ENCODE measurements at places on chromosomes 1 and 21.
A peak's percentile ranks its signal among the peaks of the same experiment; 100 is the strongest.

GRCh38 chr1:165629848-165630628 is 996 bp upstream of the MGST3 start:
- peak; percentile 30 for DNase-seq

DNA sequence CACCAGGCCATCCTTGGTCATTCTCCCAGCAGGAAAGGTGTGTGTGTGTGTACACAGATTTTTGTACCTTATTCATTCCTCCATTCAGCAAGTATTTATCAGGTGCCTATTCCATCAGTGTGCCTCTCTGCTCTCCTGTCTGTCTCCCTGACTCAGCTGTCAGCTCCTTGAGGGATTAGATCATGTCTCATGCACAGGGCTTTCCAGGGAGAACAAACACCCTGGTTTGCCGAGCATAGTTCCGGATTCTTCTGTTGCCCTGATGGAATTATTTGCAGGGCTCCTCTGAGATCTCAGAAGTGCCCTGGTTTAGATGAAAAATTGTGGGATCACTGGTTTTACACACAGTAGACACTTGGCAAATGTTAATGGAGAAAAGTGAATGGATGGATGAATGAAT is 8.1 kb upstream of the SDHB start:
- DNase-seq: no peak

GRCh38 chr21:34885125-34885524 is 164.0 kb downstream of the RUNX1 start:
- DNase-seq: no peak

DNA sequence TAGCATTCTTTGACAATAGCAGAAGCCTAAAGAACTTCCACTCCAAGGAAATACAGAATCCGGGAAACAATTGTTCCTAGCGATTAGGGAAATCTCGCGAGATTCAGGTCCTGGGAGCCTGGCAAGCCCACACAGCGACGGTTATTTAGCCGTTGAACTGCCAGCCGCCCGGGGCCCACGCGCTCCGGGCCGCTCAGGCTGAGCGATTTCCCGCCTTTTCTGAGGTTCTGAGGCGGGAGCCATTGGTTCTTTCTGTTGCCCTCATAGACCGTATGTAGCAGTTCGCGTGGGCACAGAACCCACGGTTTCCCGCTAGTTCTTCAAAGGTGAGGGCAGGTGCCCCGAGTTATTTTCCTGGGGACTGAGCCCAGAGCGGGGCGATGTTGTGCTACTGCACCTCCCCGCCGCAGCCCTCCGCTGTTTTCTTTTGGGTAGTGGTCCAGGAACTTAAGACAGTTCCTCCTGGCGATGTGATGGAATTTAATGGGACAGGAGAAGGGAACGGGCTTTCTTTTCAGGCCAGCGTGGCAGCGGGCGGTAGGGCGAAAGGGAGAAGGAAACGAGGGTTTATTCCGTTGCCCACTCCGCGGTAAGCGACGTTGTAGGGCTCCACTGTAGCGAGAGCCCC is at the start of gene SYCP1:
SYCP1 (plus strand) TSS at position 171 of the 628 bp plus-strand sequence. CDS start 602 bp downstream, outside the sequence.
- no peak for DNase-seq

DNA sequence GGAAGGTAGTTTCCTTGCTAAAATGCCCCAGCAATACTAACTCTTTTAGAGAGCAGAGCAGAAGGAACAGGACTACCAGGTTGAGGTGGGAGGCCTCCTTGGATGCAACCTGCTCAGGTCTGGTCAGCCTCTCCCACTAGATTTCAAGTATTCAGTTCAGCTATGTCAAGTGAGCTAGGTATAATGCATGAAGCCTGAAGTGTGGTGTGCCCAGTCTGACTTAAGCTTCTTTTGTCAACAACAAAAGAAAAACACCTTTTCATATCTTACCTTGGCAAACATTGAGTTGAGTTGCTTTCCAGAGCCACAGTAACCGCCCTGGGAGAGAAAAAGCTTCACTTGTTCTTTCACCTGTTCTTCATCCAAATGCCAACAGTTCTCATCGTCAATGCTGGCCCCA is 47.8 kb downstream of the UROD start:
- DNase-seq: no peak

- no peak for DNase-seq
These were observed 582.4 kb downstream of the PLA2G4A start for GRCh38 chr1:187411118-187411517.

GRCh38 chr1:99163671-99164070 is 100.6 kb upstream of the PLPPR4 start:
- DNase-seq: no peak

GRCh38 chr1:46580140-46580903 is 23.7 kb downstream of the MKNK1 start:
- DNase-seq: no peak

GRCh38 chr1:87212431-87213134 is 116.1 kb upstream of the LMO4 start:
- DNase-seq: no peak

- no peak for DNase-seq
These were observed 40.7 kb downstream of the PEX14 start for GRCh38 chr1:10515301-10515975.

DNA sequence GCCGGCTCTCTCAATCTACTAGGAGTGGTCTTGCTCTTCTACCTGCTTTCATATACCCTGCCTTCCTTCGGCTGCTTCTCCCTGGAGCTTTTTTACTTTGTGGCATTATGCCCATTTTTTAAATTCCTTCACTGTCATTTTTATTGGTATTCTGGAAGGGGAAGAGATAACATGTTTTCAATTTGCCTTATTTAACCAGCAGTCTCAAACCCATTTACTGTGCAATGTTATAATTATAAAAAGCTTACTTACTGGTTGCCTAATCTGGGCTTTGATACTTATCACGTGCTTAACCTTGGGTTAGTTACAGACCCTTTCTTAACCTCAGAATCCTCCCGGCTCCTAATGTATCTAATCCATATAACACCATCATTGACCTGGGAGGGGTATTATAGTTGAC is 128.1 kb downstream of the SIPA1L2 start:
- DNase-seq: no peak

GRCh38 chr21:40373761-40374160 is 473.2 kb downstream of the DSCAM start:
- DNase-seq: no peak

DNA sequence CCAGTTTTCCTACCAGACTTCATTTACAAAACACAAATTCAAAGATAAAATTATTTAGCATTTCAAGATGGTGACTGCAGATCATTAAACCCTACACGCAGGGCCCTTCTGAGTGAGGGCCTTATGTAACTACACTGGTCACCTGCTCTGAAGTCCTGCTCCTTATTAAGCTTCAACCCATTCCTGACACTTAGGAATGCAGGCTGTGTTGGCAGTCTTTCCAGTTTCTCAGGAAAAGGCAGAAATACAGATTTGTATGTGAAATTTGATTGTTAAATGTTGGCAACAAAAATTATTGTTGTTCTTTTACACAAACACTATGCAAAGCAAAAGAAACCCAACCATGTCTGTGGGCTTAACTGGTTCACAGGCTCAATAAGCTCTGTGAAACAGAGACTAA is 25.8 kb upstream of the BCAS2 start:
- no peak for DNase-seq

- DNase-seq: no peak
These were observed 4.0 kb downstream of the SHISAL2A start for GRCh38 chr1:52636721-52637695.

GRCh38 chr1:53203466-53203865 is 6.8 kb downstream of the CPT2 start:
- DNase-seq: no peak

DNA sequence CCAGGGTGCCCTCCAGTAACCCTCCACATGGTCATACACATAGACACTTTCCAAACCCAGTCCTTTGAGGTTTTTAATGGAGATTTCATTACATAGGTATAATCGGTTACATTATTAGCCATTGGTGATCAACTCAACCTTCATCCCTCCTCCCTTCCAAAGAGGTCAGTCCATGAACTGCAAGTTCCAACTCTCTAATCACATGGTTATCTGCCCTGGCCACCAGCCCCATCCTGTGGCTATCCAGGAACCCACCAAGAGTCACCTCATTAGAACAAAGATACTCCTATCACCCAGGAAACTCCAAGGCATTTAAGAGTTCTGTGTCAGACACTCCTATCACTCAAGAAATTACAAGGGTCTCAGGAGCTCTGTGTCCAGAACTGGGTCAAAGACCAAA is 12.2 kb downstream of the ATP1A4 start:
- DNase-seq: no peak

- DNase-seq: no peak
These were observed 396.7 kb downstream of the TGFB2 start for GRCh38 chr1:218741852-218742251.

DNA sequence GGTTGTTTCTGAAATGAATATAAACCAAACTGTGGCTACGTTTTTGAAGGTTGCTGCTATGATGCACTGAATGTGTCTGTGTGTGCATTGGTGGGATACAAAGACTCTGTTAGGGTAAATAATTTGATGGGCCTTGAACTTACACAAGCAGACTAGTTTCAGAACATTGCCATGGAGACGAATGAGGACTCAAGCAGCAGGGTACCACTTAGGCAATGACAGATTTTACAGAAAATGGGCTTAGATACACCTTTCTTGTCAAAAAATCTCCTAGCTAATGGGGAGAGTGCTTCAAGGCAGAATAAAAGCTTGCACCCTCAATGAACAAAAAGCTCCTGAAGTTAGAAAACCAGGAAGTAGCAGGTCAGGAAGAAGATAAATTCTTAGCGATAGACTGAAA is 55.7 kb downstream of the IER5 start:
- no peak for DNase-seq

GRCh38 chr1:2397007-2397679 is 5.5 kb downstream of the RER1 start:
- no peak for DNase-seq

DNA sequence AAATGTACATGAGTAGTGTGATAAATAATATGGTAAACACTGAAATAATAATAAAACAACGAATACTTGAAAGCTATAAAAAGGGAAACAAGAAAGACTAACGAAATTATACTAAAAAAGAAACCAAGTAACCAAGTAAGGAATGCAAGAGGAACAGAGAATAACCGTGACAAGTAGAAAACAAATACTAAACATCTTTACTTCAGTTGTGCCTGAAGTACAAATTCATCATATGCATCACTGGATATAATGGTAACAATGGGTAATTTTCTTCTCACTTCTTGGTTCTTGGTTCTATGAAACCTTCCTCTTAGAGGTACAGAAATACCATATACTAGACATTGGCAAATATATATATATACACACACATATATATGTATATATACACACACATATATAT is 1093.6 kb upstream of the B3GALT2 start:
- DNase-seq: no peak

DNA sequence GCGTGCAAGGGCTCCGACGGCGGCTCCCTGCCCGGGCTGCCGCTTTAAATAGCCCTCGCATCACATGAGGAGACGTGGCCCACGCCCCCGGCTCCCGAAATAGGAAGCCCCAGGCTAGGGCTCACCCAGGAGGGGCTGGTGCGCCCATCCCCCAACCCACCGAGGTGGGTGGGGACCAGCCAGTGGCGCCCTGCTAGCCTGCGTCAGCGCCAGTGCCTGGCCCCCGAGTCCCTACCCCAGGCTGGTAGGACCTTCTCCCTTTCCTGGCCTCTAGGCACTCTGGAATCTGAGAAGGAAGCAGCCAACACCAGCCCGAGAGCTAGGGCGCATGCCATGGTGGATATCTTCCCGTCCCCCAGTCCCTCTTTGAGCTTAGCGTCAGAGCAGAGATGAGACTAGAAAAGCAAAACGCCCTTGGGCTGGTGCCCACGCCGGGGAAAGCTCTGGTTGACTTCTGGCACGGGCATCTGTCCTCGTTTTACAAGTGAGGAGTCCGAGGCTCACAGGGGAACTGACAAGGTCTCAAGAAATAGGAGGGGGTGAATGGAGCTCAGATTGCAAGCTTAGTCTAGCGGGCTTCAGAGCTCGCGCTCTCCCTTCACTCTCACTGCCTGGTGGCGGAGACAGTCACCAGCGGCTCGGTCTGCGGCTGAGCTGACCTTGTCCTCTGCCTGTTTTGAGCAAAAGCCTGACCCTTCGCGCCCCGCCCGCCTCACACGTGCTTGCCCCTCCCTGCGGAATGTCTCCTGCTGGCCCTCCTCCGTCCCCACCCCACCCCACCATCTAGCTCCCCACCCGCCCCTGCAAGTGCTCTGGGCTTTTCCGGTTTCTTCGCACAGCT is at the start of gene FABP3:
FABP3 (minus strand) TSS at position 21 of the 841 bp plus-strand sequence. CDS start 62 bp downstream, outside the sequence.
- no peak for DNase-seq

GRCh38 chr1:103274886-103275285 is 166.6 kb upstream of the COL11A1 start:
- DNase-seq: no peak

- DNase-seq: no peak
These were observed 12.2 kb downstream of the ARID4B start for GRCh38 chr1:235315735-235316134.

DNA sequence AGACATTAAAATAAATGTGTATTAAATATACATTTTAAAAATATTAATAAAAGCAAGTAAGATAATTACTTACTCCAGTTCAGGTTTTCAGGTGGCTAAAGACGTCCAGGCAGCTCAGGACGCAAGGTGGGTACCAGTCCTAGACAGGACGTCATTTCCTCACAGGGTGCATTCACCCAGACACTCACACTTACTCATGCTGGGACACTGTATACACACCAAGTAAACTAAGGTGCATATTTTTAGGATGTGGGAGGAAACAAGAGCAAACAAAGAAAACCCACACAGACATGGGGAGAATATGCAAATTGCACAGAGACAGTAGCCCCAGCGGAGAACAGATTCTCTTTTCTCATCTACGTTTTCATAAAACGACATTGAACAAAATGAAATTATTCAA is 457.9 kb downstream of the BRINP3 start:
- DNase-seq: no peak

DNA sequence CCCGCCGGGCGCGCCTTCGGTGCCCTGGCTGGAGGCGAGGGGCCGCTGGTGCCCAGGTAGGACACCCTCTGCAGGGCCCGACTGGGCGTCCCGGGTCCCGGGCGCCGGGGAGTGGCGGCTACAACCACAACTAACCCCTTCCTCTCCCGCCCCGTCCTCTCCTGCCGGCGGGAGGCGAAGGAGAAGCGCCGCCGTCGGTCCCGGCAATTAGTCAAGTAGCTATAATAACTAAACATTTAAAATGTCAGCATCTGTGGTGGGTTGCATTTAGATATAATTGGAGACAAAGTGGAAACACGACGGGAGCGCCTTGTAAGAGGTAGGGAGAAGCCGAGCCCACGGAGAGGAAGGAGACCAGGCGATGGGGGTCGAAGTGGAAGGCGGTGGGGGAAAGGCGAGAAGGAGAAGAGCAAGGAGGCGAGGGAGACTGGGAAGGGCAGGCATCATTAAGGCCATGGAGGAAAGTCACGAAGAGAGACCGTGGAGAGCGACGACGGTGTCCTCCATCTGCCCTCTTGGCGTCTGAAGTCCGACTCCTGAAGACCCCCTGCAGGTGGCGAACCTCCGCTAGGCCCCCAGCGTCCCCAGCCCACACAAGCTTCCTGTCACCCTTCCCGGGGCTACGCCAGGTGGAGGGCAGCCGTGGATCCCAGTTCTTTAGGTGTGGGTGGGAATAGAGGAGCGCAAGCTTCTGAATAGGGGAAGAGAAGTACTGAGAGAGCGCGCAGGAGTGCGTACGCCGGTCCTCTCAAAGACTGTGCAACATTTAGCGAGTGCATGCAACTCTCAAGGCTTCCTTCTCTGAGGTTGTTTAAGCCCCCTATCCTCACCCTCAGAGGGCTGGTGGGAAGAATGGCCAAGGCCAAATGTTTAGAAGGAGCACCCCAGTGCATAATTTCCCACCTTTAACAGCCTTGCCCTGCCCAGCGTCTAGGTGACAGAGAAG is 1.6 kb downstream of the CNIH3 start:
- DNase-seq: no peak

- no peak for DNase-seq
These were observed 37.8 kb downstream of the SPEN start for GRCh38 chr1:15885269-15885668.

- peak; percentile 78 for DNase-seq
These were observed 10.9 kb upstream of the C4BPB start for GRCh38 chr1:207077470-207078377.

All from right renal pelvis (tissue), 4 donors.